ENCODE measurements at places on chromosomes 1 and 21.

GRCh38 chr1:224047538-224047937 lies 66.4 kb upstream of the FBXO28 start:
- no peak for DNase-seq

- DNase-seq, result no peak
Observed at GRCh38 chr1:246765521-246765920, 41.3 kb downstream of the SCCPDH start.

GRCh38 chr1:198747127-198747526 lies 108.3 kb downstream of the PTPRC start:
- DNase-seq, result no peak

DNA sequence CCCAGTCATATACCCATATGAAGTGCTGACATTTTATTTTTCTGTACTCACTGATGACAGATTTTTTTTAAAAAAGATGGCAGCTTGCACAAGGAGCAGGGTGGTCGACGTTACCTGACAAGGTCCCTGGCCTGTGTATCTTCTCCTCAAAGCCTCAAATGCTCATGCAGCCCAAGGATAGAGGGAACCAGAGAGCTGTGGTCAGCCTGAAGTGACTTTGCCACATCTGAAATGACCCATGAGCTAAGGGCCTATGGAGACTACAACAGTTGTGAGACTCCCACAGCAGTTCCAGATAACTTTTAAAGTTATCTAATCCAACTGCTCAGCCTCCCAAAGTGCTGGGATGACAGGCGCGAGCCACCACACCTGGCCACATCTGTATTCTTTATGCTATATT lies 131.1 kb downstream of the GLUL start:
- no peak for DNase-seq

DNA sequence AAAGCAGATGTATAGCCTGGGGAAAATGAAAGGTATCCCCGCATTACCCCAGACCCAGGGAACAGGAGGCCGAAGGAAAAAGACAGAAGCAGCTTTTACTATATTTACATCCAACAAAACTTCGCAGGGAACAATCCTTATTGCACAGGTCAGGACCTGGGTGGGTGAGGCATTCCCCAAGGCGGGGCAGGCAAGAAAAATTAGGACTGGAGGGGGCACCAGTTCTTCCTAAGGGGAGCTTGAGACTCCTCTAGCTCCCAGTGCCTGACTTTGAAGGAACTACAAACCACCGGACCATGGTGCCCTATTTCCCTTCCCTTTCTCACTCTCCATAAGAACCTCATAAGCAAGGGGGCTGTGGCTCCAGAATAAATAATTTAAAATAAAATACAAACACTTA lies 6.7 kb upstream of the GATAD2B start:
- DNase-seq, result no peak

GRCh38 chr1:9628541-9629444 lies 22.7 kb upstream of the PIK3CD start:
- no peak for DNase-seq

DNA sequence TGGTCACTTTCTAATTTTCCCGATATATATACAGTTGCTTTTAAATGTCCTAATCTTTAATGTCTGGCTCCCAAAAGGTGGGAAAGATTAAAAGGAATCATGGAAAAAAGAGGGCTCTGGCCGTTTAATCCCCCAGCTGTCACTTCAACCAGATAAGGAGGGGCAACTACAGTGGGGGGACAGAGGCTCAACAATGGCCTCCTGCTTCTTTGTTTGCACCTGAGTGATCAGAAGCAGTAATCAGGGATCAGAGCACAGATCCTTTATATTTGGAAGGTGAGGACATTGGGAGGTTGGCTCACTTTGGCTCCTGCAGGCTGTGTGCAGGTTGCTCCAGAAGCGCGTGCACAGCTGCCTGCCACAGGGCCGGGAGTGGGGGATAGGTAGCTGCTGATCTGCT lies 212.8 kb downstream of the FMN2 start:
- DNase-seq, result no peak

- no peak for DNase-seq
Observed at GRCh38 chr1:202590126-202590525, 120.1 kb downstream of the SYT2 start.

DNA sequence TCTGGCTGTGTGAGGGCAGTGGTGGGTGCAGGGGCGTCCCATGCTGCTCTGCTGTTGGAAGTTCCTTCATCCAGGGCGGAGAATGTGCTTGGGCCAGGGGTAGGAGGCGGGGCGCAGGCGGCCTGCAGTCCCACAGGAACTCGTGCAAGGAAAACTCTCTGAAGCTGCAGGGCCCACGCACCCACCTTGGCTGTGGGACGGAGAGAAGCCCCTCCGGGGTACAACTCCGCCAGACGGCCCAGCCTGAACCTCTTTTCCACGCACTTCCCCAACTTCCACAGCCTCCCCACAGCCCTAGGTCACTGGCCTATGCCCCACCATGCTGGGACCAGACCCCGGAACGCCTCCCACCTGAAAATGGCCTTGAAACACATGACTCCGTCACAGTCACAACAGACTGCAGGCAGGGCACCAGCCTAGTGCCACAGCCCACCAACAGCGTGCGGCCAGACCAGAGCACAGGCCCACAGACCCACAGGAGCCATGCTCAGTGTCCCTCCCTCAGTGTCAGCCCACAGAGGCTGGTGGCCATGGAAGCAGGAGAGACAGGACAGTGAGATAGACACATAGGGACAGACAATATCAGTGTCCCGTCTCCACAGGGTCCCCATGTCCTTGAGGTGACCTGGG lies 47.8 kb downstream of the WNT9A start:
- no peak for DNase-seq

- DNase-seq, result no peak
Observed at GRCh38 chr1:234748066-234748465, 138.1 kb upstream of the IRF2BP2 start.

GRCh38 chr1:218488986-218489385 lies 143.8 kb downstream of the TGFB2 start:
- DNase-seq, result no peak

DNA sequence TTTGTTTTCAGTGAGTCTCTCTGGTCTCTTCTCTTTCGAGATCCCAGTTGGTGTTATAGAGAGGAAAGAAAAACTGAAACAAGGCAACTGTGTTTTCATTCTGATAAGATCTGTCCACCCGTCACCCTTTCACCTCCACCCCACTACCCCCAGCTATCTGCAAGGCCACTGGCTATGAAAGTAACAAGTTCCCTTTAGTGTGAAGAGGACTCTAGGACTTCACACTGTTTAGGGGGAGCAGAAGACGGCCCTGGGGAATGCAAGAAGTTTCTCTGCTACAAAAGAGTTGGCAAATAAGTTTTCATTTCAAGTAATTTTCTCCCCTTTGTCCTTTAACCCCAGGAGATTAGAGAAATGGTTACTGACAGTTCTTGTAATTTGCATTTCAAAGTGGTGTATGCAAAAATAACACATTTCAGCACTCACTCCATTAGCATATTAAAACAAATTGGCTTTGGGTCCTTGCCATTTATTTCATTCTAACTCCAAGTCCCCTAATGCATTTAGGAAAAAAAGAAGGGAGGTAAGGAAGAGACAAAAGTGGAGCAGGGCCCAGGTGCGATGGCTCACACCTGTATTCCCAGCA lies 79.6 kb upstream of the PPM1J start:
- DNase-seq, result peak; percentile 42

DNA sequence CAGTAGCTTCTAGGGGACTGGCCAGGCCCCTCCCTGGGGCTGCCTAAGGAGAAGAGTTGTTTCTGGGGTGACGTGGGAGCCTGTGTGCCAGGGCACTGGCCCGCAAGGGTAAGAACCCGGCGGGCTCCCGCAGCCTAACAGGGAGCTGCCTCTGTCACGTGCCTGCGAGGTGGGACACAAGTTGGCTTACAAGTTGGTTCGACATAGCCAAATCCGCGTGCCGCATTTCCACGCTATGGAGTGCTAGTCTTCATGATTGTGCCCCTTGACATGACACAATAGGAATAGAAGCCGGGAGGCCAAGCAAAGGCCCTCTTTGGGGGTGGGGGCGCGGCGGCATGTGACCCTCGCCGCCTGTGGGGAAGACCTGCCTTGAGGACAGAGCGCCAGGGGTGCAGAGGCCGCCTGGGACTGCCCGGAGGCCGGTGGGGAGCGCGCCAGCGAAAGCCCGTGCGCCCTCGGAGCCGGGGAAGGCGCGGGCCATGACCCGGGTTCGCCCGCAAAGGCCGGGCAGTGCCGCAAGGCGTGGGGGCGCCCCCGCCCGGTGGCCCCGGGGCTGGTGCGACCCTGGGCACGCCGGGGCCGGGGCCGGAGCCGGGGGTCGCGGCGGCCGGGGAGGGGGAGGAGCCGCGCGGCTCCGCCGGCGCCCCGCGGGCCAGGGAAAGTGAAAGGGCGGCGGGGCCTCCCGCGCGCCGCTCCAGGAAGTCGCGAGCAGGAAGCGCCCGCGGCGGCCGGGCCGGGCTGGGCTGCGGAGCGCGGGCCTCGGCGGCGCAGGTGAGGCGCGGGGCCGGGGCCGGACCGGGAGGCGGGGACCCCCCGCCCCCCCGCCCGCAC lies at the start of gene SLC37A1:
SLC37A1 (plus strand) TSS at position 702 of the 834 bp plus-strand sequence. CDS start 4,603 bp downstream, outside the sequence.
- peak; percentile 41 for DNase-seq

DNA sequence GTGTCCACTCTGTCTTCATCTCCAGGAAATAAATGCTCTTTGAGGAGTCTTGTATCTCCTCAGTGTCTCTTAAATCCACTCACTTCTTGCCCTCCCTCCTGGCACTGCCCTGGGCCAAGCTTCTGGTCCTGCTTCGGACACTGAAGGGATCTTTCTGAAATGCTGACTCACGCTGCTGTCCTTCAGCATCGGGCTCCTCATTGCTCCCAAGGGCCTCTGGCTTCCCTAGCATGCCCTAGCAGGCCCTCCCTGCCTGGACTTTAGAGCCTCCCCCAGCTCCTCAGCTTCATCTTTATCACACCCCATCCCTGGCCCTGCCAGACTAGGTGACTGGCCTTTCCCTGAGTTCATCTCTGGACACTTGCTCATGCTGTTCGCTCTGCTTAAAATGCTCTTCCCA lies 96.6 kb downstream of the FOXD2 start:
- DNase-seq, result no peak

DNA sequence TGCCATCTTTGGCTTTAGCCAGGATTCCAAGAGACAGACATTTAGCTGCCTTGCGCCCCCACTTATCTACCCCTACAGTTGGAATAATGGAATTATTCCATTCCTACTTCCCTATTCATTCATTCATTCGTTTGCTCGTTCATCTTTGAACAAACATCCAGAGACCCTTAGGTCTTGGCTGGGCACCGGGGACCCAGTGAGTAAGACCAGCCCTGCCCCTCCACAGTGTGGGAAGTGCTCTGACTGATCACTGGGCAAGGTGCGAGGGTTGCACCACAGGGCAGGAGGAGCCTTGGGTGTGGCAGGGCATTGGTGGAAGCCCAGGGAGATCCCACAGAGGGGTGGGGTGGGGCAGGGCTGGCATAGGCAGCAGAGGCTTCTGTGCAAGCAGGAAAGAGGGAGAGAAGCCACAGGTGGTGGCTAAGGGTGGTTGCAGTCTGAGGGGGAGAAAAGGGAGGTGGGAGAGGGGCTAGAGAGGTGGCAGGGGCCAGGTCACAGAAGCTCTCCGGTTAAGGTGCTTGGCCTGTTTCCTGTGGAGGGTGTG lies 35.0 kb upstream of the TMEM61 start:
- no peak for DNase-seq

- DNase-seq, result no peak
Observed at GRCh38 chr1:206070627-206071304, 17.8 kb downstream of the RHEX start.

- DNase-seq, result peak; percentile 6
Observed at GRCh38 chr21:37658121-37658816, 258.0 kb downstream of the KCNJ6 start.

- no peak for DNase-seq
Observed at GRCh38 chr21:17467392-17467791, 45.5 kb upstream of the CXADR start.

- peak; percentile 98 for DNase-seq
Observed at GRCh38 chr1:165696625-165697100, 1.7 kb downstream of the ALDH9A1 start.

DNA sequence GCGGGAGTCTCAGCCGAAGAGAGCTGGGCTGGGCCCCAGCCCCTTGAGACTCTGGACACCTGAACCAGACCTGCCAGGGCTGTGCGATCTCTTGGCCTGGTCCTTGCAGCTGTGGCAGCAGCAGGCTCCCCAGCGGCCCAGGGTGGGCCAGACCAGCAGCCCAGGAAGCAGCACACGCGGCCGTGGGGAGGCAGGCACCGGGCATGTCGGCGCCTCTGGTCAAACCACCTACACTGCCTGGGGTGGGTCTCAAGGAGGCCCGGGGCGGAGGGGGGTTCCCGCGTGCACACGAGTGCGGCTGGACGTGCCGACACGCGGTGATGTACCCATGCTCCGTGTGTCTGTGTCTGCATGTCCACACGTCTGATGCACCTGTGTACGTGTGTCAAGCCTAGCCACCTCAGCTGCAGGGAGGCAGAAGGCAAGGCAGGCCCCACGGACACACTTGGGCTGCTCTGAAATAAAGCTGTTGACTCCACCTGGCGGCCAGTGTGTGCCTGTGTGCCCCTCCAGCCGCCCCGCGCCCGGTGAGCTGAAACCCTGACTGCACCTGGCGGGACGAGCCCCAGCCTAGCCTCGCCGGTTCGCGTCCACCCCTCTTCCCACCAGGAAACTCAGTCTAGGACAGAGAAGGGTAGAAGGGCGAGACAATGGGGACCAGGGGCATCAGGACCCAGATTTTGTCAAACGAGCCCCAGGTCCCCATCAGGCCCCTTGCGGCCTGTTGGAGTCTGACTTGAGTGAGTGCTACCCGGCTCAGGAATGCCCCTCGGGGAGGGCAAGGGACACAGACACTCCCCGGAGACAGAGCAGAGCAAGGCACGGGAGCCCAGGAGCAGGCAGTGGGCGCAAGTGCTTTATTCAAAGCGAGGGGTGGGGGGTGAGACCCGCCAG lies 11.6 kb downstream of the SCNN1D start:
- DNase-seq, result peak; percentile 87

DNA sequence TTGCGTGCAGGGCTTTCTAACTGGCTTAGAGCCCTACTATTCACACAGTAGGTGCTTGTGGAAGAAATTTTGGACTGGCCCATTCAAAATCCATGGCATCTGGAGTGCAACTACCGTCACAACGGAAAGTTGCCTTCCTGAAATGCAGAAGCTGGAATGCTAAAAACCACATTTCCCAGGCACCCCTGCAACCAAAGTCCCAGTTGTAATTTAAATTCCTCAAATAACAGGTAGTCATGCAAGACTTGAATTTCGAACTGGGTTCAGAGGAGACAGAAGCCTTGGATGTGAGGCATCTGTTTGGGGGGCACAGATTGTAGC lies 186.7 kb downstream of the TOMM20 start:
- DNase-seq, result no peak

GRCh38 chr1:89894210-89895201 lies 73.7 kb downstream of the LRRC8D start:
- DNase-seq, result no peak

GRCh38 chr1:1020415-1021009 lies 592 bp downstream of the AGRN start:
- no peak for DNase-seq
